ENCODE measurements at places on chromosomes 12 and 14. TPM values are rescaled to one million over a fixed set of nuclear protein-coding genes. Genes with fewer than 3 reads are reported as not detected.

DNA sequence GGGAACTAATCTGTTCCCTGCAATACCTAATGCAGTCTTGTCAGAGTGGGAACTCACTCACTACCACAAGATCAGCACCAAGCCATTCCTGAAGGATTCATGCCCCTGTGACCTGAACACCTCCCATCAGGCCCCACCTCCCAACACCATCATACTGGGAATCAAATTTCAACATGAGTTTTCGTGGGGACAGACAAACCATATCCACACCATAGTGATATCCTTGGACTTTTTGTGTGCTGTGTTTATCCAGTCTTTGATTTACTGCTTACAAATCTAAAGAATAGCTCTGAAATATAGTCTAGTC is 243.5 kb downstream of the FBXL14 start:
- no peak for DNase-seq

DNA sequence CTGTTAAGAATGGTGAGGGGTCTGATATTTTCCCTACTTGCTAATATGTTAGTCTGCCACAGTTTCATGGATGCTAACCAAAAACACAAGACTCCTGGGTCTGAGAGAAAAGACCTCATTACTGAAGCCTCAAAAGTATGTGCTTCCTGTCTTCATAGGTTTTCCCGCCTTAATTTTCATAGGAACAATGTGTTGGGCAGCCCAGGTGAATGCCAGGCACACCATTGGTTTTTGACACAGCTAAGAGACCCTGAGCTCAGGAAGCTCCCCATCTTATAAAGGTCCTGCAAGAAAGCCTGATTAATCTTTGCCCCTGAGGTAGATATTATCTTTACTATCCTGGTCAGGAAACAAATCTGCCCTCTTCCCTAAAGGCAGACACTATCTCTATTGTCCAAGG is 464.1 kb downstream of the MDGA2 start:
- DNase-seq, result no peak

Gene SSPN
- total RNA-seq, result 1.0 TPM

- DNase-seq, result no peak
These were observed 7.6 kb upstream of the OVCH1 start for GRCh38 chr12:29505122-29505521.

- DNase-seq, result no peak
These were observed 83.2 kb downstream of the PAH start for GRCh38 chr12:102833687-102834441.

Gene SELPLG
- total RNA-seq, result 2.8 TPM

DNA sequence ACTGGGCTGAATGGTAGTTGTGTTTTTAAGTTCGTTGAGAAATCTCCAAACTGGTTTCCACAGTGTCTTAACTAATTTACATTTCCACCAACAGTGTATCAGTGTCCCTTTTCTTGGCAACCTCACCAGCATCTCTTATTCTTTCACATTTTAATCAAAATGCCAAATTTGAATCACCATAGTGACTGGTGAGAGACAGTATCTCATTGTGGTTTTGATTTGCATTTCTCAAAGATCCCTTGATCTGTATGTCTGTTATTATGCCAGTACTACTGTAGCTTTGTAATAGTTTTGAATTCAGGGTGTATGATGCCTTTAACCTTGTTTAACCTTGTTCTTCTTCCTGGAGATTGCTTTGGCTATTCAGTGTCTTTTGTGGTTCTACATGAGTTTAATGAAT is 2.2 kb upstream of the EIF2S3B start:
- no peak for DNase-seq

DNA sequence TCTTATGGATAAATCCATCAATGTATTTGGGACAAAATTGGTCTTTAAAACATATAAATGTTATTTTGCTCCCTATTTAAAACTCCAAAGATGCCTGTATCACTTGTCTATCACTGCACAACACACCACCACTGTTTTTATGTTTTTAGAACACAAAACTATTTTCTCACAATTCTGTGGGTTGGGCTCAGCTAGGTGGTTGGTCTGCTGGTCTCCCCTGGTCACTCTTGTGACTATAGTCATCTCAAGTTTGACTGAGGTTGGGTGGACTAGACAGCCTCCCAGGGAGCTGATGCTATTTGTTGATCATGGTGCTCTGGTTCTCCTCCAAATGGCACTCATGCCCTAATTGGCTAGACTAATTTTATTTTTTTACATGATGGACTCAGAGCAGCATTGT is 39.5 kb upstream of the NR1H4 start:
- DNase-seq, result no peak

Gene DIO3
- not detected for total RNA-seq

All from H4 (cell line).